ENCODE measurements at places on chromosomes 12 and 14.
A peak's percentile ranks its signal among the peaks of the same experiment; 100 is the strongest.

DNA sequence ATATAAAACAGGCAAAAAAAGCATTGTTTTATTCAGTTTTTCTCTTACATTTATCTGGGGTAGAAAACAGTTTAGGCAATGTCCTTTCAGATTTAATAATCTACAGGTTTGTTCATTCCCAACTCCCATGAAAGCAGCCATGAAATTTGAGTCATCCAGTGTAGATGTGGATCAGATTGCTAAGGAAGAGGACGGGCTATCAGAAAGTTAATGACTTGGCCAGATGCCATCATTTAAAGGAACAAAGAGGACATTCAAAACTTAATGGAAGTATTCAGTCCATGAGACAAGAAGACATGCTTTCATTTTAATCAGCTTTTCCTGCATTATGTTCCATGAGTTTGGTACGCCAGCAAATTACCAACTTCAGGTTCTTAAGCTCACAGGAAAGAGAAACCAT, 31.1 kb upstream of the POC1B start:
- DNase-seq: no peak

GRCh38 chr12:107238296-107238695, 144.9 kb upstream of the CRY1 start:
- DNase-seq: no peak

- no peak for DNase-seq
Observed at GRCh38 chr12:115474539-115475353, 790.8 kb upstream of the TBX3 start.

GRCh38 chr12:116337312-116337711, 59.8 kb upstream of the MED13L start:
- no peak for DNase-seq

DNA sequence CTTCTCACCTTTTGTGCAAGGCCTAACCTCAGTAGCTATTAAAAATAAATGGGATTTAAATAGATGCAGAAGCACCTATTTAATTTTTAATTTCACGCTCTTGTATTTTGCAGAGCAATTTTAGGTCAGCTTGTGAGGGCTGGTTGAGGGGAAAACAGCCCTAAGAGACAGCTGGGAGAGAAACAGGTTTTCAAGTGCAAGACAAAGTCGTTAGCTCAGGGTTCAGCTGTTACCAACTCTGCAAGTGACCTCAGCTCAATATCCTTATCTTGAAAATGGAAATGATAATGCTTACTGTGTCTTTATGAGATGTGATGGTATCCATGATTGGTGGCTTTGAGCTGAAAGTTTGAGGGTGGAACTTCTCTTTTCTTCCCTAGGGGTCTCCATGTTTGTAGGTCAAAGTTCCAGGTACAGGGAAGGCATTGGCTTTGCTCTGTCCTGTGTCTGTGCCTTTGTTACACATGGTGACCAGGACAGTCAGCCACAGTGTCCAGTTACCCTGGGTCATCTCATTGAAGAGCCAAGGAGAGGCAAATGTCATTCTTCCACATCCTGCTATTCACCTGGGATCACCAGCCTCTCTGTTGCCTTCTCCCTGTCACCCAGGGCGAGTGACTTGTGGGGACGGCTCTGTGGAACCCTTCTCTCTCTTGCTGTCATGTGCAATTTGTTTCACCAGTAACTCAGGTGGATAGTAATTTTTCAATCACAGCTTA, 100.3 kb downstream of the SAMD4A start:
- peak; percentile 89 for DNase-seq

DNA sequence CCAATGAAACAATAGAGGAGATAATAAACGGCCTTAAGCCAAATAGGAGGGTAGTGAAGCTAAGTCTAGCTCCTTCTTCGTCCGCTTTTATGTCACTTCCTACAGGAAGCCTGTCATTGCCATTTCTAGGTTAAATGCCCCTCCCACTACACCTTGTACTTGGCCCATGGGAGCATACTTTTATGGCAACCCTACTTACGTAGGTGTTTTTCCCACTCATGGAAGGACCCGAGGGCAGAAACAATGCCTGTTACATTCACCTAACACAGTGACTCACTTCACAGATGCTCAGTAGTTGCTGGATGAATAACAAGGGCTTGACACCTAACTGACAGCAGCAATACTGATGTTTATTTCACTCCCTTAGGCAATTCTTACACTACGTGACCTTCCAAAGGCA, 44.5 kb downstream of the ALKBH1 start:
- no peak for DNase-seq

DNA sequence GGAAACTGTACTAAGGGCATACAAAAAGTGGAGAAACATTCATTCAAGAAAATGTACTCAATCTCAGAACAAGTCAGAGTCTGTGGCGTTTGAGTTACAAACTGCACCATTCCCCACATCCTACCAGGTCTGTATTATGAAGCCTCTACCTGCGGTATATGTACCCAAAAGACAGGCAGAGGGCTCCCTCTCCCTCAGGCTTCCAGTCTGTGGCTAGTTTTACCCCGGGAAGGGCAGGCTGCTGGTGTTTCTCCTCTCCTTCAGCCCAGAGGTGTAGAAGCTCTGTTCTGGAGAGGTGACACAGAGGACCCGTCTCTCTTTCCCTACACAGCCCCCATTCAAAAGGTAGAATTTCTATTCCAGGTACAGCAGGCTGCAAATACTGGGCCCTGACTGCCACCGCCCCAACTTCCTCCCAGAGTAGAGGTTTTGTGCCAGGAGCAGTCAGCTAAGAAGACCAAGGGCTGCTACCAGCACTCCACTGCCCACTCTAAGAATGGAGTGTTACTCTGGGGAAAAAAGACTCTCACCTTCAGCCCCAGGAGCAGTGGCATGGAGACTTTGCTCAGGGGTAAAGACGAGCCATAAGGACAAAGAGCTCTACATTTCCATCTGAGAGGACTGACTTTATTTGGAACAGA, 39.4 kb downstream of the PARP11 start:
- no peak for DNase-seq

DNA sequence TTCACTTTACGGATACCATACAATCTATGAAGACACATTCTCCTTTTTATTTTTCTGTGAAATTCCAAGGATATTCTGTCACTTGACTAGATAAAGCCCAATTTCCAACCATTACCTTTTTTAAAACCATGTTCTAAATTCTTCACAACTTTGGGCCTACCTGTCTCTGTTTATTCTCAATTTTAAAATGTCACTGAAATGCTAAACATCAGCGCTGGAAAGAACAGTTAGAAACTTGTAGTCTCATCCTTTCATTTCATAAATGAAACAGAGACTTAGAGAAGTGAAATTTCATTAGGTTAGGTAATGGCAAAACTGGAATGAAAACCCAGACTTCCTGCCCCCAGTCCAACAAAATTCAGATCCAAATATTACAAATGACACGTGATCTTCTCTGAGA, 396.2 kb downstream of the CCDC91 start:
- DNase-seq: no peak

All from myocyte (in vitro differentiated cells).